ENCODE measurements at places on chromosomes 5 and 9.
A peak's percentile ranks its signal among the peaks of the same experiment; 100 is the strongest.

DNA sequence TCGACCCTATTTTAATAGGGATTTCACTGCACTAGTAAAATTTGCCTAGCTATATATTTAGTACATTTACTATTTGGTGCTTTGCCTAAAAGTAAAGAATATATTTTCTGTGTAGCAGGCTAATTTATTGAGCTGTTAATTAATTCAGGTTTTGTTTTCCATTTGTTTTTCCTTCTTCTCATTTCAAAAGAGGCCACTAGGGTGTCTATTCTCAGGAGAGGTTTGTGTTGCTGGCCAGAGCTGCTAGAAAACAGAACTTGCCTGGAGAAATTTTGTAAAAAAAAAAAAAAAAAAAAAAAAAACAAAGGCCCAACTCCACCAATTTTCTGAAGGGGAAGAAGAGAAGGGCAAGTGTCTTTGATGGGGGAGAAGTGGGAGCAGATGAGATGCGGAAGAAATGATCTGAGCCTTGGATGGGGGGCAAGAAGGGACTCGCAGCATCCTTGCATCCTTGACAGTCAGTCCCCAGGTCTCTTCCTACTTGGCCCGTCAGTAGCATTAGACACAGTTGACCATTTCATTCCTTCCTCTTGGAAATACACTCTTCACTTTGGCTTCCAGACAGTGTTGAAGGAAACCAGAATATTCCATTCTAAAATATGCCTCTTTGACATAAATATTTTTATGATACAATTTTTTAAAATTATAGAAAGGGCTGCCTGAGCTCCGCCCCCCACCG is 318.5 kb downstream of the TRPM3 start:
- DNase-seq, result no peak

- DNase-seq, result no peak
These were observed 20.5 kb downstream of the GFI1B start for GRCh38 chr9:132998831-132999635.

DNA sequence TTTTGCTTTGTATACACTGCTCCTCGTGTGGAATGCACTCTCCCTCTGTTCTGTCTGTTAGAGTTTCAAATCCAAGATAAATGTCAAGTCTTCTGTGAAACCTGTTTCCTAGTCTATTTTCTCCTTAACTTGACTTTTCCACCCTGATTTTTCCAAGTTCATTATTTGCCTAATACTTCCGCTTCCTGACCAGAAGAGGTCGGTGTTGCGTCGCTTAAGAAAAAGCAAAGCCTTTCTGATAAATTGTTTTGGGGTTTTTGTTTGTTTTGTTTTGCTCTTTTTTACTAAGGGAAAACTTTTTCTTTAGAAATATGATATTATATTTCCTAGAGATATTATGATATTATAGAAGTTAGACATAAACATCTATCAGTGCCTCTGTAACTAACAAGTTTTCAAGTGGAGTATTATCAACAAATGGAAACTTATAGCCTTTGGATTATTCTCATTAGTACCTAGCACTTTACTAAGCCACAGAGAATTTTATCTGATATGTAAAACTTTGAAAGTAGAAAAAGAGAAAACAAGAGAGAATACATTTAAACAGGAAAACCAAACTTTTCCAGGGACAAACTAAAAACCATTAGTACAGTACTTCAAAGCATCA is 55.8 kb downstream of the PHAX start:
- peak; percentile 26 for DNase-seq

DNA sequence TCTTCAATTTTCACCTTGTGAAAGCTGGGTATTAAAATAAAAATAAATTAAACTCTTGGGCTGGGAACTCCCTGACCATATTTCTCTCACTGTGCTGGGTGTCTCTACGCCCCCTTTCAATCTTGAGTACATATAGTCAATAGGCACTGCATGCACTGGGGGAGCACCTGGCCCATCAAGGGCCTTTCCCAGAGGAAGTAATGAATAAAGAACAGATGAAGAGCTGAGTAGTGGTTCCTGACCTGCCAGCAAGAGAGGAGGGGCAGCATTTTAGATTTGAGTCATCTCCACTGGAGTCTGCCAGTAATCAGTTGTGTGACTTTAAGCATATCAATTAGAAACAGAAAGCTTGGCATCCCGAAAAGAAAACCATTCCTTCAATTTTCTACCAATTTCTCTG is 6.2 kb downstream of the MAPKAP1 start:
- no peak for DNase-seq

GRCh38 chr5:72117307-72117706 is 10.0 kb downstream of the MAP1B start:
- no peak for DNase-seq

DNA sequence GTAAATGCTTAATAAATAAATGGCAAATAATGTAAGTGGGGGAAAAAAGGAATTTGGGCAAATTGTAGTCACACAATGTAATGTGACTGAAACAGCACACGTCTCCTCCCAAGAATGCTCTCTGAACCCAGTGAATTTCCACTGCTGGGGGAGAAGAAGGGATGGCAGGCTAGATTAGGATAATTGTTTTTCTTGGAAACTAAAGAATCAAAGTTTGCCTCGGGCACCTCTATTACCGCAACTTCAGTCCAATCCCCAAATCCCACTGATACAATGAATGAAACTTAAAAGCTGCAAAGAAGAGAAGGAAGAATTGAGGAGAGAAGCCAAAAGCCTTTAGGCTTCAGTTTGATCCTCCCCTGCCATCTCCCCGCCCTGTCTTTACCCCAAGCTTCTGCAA is 423.2 kb upstream of the PAPPA start:
- DNase-seq, result no peak

DNA sequence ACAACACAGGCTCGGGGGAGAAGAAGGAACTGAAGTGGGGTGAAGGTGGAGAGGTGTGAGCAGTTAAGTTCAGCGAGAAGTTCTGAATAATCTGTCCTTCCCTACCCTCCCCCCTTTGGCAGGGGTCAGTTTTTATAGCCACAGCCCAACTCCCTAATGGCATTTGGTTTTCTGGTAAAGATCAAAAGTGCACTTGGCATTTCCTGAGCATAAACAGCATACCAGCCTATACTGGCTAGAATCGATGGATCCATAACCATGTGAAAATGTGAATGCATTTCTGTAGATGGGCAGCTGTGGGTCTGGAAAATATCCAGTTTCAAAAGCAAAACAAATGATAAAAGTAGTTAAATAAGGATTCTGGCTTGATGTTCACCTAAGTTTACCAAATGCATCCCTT is 410.9 kb downstream of the PLK2 start:
- DNase-seq, result no peak

- DNase-seq, result no peak
These were observed 264.8 kb downstream of the CSNK1G3 start for GRCh38 chr5:123776761-123777160.

DNA sequence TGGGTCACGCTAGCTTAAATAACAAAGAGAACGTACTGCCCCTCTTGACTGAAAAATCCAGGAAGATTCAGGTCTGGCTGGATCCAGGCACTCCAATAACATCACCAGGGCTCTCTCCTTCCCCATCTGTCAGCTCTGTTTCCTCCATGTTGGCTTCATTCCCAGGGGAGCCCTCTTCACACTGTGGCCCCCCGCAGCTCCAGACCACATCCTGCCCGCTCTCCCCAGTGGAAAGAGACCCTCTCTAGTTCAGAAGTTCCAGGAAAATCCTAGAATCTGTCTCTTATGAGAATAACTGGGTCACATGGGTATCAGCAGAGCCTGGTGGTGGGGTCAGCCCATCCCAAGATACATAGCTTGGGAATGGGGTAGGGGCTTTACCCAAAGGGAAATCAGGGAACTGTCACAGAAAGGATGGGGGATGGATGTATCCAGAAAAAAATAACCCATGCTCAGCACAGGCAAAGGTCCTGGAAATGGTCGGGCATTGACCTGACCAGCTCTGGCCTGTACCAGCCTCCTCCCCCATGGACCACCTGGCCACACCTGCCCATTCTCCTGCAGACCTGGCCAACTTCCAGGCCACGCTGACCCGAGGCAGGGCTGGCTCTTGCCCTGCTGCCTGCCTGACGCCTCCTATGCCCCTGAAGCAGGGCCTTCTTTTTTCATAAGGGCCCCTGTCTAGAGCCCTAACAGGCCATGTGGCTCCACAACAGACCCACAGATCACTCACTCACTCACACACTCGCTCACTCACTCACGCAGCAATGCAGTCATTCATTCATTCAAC is 65.9 kb downstream of the COL23A1 start:
- no peak for DNase-seq

DNA sequence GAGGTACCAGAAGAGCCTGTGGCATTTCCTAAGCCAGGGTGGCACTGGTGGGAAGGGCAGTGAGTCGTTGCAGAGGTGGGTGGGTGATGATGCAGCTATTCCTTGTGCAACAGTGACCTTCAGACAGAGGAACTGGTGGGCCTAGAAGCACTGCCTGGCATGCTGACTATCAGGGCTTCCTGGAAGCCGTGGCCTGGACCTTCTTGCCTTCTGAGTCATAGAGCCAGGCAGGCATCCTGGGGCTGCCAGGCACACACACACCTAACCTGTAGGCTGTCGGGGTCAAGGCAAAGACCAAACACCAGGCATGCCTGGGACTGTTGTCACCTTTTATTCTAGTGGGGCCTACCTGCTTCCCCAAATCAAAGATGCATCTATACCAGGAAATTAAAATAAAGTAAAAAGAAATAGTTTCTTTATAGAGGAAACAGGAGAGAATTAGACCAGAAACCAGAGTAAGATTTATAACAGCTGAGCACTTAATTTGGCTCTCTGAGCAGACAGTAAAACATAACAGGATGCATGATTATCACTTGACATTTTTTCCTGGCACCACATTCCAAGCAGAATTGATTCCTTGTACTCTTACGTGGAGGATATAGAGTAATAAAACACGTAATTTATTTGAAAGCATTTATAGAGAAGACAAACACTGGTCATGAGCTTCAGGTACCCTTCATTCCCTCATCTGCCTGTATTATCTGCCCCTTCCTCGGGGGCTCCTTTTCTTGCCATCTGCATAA is 25.1 kb downstream of the NANS start:
- no peak for DNase-seq

DNA sequence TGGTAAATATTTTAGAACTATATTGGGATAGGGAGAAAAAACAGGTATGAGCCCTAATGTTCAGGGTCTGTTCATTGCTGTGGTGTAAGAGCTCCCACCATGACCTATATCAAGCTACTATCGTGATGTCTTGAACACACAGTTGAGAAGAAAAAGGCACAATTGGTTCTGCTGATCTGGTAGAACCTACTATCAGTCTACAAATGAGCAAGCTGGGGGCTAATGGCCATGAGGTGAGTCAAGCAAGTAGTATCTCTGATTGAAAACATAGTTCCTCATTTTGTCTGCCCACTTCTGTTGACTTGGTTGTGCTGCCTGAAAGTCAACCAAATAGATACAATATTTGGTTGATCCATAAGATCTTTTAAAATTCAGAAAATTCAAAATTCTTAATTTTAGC is 1026.3 kb downstream of the CDH12 start:
- no peak for DNase-seq

- DNase-seq, result no peak
These were observed 19.8 kb upstream of the MRNIP start for GRCh38 chr5:179878222-179879002.

Data from head of caudate nucleus (tissue), 42 donors.